Activated CD8-positive, alpha-beta memory T cell treated with anti-CD3 and anti-CD28 coated beads for 48 hours (primary cell): ENCODE measurements at places on chromosomes 7 and 10.

DNA sequence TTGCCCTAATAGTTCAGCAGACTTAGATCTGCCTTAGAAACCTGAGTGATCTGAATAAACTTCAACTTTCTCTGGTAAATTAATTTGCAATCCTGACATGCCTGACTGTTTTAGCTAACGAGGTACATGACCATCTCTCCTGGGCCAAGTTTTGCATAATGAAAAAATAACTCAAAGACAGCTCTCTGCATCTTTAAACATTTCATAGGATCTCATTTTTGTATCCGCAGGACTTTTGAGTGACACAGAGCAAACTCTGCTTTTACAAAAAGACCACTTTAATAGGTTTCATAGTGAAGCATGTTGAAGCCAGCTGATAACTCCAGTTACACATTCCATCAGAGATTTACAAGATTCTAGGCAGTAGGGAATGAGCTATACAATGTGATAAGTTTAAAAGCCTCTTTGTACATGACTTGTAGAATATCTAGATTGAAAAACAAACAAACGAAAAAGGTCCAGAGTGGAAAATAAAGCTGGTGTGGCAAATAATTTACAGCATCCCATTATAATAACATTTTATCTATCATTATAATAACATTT lies 2.1 kb downstream of the PRKG1 start:
- DNase-seq: no peak

- no peak for DNase-seq
Observed at GRCh38 chr7:129781928-129782817, 170.6 kb downstream of the UBE2H start.

GRCh38 chr7:127809261-127809702 lies 157.3 kb downstream of the SND1 start:
- no peak for DNase-seq

DNA sequence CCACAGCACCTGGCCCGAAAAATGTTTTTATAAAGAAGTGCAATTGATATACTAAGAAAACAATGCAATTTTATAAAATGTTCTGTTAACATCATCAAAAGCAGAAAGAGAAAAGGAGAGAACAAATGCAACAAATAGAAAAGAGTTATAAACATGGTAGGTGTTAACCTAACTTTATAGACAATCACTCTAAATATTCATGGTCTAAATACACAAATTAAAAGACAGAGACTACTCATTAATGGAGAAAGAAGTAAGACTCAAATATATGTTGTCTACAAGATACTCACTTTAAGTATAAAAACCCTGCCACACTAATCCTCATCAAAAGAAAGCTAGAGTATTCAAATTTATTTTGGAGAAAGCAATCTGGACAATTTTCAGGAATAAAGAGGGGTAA lies 425.3 kb upstream of the ANKRD30A start:
- no peak for DNase-seq

DNA sequence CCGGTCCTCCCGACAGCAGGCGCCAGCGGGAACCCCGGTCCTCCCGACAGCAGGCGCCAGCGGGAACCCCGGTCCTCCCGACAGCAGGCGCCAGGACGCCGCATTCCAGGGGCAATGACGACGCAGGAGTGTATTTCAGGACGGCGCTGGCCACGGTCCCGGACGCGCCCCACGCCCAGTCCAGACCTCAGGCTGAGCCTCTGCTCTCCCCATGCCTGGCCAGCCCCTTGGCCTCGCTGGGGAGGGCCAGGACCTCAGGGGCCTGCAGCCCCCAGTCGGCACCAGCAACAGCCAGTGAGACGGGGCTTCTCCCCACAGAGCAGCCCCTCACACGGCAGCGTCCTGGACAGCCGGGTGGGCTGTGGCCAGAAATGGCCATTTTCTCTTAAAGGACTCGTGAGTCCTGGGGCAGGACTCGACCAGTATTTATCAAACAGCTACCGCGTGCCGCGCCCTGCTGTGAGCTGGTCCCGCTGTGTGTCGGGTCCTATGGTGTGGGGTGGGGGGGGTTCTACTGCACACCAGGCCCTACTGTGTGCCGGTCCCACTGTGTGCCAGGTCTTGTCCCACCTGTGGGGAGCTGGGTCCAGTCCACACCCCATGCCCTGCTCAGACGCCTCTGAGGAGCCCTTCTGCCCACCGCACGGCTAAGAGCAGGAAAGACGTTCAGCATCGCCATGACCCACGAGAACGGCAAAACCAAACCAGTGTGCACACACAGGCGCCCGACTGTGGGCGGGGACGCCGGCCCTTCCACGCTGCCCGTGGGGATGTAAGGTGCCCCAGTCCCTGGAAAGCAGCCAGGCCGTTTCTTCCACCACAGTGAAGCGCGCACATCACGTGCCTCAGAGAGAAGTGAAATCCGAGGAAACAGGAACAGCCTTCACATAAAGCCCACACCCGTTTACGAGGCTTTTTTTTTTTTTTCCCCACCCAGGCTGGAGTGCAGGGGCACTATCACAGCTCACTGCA lies 33.3 kb downstream of the GET4 start:
- DNase-seq: no peak

GRCh38 chr7:1985042-1985441 lies 247.7 kb downstream of the MAD1L1 start:
- no peak for DNase-seq

GRCh38 chr10:35133586-35133985 lies 6.9 kb downstream of the CREM start:
- DNase-seq: no peak
